Stimulated activated CD8-positive, alpha-beta memory T cell treated with anti-CD3 and anti-CD28 coated beads, Interleukin-12 subunit alpha, Interleukin-12 subunit beta, amount 100 ng/mL, for 4 hours (primary cell): ENCODE measurements at places on chromosomes 16 and 17.

- DNase-seq = no peak
Measured at GRCh38 chr16:55656691-55657092, 904 bp downstream of the SLC6A2 start.

- no peak for DNase-seq
Measured at GRCh38 chr17:66462010-66462409, 159.6 kb downstream of the PRKCA start.

DNA sequence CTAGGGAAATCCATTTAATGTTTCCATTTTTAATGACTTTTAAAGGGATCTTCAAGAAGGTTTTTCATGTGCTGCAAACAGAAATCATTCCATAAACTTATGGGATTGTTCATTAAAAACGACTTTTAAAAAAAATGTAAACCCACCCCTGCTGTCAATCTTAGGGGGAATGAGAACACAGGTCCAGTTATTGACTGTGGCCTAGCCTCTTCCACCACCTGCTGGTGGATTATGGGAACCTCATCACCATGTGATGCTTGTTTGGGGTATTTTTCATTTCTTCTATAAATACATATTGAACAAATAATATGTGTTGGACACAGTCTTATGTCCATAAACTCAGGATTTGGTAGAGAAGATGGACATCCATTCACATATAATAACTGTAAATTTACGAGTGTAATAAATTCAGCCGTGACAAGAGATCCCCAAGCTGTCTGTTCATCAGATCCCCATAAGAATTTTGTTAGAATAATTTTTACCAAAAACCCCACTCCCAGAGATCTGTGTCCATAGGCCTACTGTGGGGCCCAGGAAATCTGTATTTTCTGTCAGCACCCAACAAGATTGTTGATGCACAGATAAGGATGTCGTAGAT, 42.0 kb upstream of the TMC5 start:
- DNase-seq = no peak

- no peak for DNase-seq
Measured at GRCh38 chr17:42848093-42848492, 2.9 kb upstream of the AOC3 start.

- DNase-seq = no peak
Measured at GRCh38 chr17:76676629-76677028, 33.1 kb upstream of the ST6GALNAC1 start.

GRCh38 chr17:36071751-36072150, 7.7 kb downstream of the CCL18 start:
- no peak for DNase-seq
